NCI-H2029 (cell line): ENCODE measurements at places on chromosomes 1 and 21.

- DNase-seq, result no peak
Observed at GRCh38 chr1:73854527-73854926, 343.4 kb downstream of the LRRIQ3 start.

- no peak for DNase-seq
Observed at GRCh38 chr1:56490619-56491018, 88.7 kb downstream of the PLPP3 start.

GRCh38 chr1:50488876-50489275 is 65.6 kb upstream of the DMRTA2 start:
- no peak for DNase-seq

DNA sequence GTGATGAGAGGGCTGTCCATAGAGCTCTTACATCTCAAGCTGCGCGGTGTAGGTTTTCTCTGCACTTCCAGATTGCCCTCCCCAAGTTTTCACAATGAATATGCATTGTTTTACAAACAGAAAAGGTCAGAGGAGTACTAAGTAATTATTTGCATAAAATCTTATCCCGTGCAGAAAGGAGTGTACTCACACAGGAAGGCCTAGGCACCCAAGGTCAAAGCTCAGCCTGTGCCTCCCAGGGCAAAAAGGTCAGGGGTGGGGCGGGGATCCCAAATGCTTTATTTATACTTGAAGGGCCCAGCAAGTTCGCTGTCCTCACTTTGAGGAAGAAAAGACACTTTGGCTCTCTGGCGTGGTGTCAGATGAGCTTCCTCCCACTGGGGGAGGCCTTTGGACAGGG is 10.3 kb upstream of the KCNE1 start:
- no peak for DNase-seq

- no peak for DNase-seq
Observed at GRCh38 chr1:71463144-71463543, 382.3 kb upstream of the ZRANB2 start.

DNA sequence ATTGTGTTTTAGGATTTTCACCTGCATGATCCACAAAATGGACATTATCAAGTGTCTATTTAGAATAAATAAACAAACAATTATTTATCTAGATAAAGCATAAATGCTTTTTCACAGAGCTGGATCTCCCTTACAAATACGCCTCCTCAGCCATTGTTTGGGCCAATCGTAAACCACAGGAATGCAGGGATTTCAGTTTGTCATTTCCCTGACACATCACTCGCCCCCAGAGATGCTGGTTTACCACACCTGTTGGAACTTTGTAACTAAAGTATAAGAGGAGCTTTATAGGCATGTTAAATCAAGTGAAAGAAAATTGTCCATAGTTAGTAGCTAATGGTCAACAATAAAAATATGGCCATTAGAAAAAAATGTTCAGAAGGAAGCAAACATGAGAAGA is 40.3 kb downstream of the GPR88 start:
- DNase-seq, result no peak

- no peak for DNase-seq
Observed at GRCh38 chr21:18769599-18769998, 366.0 kb upstream of the TMPRSS15 start.

- DNase-seq, result no peak
Observed at GRCh38 chr1:177571485-177572076, 398.3 kb downstream of the SEC16B start.

- DNase-seq, result no peak
Observed at GRCh38 chr1:31750858-31751510, 13.2 kb downstream of the ADGRB2 start.
